ENCODE measurements at places on chromosomes 11 and 22.

DNA sequence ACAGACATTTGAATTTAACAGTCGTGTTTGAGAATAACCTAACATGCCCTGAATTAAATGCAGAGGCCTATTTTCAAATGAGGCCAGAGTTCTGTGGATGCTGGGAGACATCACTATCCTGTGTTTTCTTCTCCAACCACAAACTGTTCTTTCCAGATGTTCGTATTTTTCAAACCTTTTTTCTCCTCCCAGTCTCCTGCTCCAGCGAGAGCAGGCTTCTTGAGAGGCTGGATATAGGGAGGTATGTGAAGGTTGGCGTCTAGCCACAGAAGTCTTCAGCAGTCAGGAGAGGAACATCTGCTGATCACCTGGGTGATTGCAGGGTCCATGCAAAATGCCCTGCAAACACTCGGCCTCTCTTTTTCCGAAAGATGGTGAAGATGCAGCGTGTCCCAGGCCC is 126.3 kb downstream of the C11orf91 start:
- DNase-seq, result no peak

GRCh38 chr22:35319244-35319985 is 19.7 kb downstream of the TOM1 start:
- no peak for DNase-seq

- no peak for DNase-seq
These were observed 509.5 kb downstream of the KCNA4 start for GRCh38 chr11:29507376-29507775.

- peak; percentile 35 for DNase-seq
These were observed 20.0 kb downstream of the POLR3H start for GRCh38 chr22:41524251-41524661.

DNA sequence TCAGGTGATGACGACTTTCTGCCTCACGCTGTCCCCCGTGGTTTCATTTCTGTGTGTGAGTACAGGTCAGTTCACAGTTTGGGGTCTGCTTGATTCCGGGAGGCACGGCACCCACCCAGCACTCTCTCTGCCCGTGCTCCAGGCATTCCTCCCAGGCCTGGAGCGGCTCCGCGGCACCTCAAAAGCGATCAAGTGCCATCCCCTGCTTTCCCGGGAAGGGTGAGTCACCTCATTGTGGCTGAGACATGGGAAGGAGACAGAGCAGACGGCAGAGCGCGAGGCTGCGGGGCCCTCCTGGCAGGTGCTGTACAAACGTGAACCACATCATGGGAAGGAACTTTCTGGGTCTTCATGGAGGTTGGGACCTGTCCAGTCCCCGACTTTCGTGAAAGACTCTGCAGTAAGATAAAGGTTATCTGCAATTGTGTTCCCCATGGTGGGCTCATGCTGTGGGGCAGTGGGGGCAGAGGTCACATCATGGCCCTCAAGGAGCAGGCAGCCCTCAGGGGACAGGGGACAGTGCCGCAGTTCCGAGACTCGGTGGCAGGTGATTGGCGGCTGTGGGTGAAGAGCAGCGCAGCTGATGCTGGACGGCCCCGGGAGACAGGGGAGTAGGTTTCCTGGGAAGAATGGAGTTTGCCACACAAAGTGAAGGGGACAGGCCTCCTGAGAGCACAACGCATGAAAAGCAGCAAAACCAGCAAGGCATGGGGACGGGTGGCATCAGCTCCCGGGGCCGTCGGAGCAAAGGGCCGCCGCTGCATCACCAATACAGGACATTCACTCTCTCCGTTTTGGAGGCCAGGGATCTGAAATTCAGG is 65.3 kb downstream of the CELSR1 start:
- DNase-seq, result no peak

- no peak for DNase-seq
These were observed 875.8 kb downstream of the BRD1 start for GRCh38 chr22:48951836-48952235.

GRCh38 chr11:70065318-70066135 is 12.6 kb upstream of the ANO1 start:
- DNase-seq, result no peak

- no peak for DNase-seq
These were observed 470.1 kb downstream of the NTM start for GRCh38 chr11:131840545-131840944.

DNA sequence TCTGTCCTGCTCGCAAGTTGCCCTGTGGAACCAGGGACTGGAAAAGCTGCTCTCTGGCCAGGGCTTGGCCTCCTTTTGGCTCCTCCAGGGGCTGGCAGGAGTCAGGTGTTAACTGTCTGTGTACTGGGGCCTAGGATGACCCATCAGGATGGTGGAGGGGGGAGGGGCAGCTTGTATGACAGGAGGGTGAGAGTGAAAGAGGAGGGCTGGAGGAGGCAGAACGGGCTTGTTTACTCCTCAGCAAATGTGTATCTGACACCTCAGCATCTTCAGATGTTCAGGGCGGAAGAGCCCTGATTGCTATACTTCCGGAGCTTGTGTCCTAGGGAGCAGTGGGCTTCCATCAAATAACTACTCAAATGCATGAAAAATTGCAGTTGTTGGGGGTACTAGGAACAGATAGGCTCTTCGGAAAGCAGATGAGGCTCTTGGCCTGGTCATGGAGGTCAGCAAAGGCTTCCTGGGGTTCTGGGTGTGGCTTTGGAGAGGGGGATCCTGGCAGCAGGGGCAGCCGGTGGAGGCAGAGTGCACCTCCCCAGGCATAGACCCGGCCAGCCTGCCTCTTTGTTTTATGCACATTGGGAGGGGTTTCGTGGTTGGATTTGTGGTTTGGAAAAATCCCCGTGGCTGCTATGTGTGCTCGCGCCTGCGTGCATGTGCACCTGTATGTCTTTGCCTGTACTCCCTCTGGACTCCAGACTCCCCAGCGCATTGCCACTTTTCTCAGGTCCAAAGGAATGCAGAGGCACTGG is 31.2 kb downstream of the CD82 start:
- peak; percentile 26 for DNase-seq

DNA sequence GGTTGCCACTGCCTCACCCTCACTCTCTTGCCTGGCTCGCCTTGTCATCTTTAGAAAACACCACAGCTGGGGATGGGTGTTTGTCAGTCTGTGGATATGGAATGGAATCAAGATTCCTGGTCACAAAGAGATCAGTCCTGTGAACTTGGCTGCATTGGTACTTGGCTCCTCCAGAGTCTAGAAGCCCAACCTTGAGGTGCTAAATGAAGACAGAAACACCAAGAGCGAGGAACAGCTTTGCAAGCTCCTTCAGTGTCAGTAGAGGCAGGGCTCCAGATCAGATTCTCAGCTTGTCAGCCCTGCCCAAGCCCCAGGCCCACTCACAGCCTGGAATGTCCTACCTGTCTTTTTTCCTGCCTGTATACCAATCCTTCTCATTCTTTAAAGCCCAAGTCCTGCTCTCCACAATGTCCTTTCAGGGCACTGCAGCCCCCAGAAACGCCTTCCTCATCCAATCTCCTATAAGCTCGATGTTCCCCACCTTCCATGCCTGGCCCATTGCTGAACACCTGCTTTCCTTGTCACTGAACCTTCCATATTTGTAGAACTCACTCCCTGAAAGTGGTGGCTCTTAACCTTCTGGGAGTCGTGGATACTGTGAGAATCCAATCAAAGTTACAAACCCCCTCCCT is 188.9 kb downstream of the BCR start:
- DNase-seq, result no peak

GRCh38 chr11:33089776-33090175 is 50.4 kb downstream of the TCP11L1 start:
- no peak for DNase-seq

GRCh38 chr11:17263769-17264168 is 12.8 kb upstream of the NUCB2 start:
- no peak for DNase-seq

DNA sequence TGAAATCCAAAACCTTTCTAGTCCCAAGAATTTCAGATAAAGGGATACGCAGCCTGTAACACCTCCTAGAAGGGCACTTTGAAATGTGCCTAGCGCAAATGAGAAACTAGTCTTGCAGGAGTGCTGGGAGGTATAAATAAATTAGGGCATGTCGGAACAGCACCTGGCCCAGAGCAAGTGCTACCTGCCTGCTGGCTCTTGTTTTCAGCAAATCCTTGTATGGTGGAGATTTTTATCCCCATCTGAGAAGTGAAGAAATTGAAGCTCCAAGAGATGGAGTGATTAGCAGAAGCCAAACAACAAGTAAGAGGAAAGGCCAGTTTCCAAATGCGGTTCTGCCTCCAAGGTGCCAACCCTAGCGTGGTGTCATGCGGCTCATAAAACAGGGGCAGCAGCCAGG is 36.7 kb upstream of the TFIP11 start:
- DNase-seq, result no peak

DNA sequence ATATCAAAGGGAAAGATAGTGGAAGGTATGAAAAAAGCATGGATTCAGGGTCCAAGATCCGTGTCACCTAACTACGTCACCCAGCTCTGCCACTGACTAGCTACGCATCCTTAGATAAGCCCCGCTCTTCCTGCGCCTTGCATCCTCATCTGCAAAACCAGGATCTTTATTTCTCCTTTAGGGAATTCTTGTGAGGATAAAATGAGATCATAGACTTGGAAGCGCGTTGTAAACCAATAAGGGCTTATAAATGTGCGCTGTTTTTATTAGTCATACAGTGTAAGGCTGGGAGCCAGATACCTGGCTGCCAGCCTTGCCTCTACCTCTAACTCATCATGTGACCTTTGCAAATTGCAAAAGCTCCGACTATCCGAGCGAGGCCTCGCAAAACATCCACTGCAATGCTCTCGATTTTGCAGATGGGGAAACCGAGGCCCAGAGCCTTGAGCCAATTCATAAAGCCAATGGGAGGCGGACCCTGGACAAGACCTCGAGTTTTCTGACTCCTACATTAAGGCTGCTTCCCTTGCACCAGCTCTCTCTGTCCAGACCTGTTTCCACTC is 753 bp downstream of the PRPF19 start:
- DNase-seq, result peak; percentile 60

DNA sequence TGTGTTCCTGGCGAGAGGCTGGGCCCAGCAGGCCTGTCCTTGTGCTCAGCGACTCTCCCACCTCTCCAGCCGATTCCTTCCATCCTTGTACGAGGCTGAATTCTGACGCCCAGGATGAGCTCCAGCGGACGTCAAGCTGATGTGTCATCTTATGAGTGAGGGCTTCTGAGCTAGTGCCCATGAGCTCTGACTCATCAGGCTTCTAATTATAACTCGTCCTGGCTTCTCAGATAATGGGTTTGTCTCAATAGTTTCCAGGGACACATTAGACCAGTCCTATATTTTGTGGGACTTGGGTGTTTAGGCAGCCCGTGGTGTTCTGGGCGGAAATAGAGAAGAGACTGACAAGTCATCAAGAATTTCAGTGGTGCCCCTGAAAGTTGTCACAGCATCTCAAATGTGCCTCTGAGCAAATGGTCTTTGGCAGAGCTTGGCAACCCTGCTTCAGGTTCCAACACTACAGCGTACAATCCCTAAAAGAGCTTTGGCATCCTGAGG is 108.2 kb upstream of the CD44 start:
- peak; percentile 80 for DNase-seq

DNA sequence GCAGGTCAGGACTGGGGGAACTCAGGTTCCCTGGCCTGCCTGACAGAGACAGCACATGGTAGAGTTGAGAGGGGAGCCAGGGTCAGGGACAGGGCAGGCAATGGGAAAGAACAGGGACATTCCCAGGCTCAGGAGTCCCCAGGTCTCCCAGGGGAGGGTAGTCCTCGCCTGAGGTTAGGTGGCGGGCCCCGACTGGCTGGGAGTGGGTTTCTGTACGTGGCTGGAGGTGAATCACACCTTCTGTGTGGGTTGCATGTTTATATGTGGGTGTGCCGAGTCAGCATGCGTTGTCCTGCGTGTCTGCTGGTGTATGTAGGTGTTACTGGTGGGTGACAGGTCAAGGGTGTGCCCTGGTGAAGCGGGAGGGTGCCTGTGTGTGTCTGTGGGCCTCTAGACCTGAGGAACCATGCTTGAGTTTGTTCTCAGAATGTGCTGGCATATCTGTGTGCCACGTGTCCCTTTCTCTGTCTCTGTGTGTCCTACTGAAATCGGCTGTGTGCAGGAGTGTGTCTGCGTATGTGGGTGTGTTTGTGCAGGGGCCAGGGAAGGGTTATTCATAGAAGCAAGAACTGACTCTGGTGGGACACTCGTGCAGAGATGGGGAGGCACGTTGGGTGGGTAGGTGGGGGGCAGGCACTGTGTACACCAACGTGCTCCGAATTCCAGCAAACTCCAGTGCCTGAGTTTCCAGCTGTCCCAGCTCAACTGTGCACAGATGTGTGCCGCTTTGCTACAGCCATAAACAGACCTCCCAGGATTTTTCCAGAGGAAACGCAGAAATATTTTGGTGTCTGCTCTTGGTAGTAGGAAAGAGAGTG is 23.8 kb upstream of the OAF start:
- DNase-seq, result no peak

DNA sequence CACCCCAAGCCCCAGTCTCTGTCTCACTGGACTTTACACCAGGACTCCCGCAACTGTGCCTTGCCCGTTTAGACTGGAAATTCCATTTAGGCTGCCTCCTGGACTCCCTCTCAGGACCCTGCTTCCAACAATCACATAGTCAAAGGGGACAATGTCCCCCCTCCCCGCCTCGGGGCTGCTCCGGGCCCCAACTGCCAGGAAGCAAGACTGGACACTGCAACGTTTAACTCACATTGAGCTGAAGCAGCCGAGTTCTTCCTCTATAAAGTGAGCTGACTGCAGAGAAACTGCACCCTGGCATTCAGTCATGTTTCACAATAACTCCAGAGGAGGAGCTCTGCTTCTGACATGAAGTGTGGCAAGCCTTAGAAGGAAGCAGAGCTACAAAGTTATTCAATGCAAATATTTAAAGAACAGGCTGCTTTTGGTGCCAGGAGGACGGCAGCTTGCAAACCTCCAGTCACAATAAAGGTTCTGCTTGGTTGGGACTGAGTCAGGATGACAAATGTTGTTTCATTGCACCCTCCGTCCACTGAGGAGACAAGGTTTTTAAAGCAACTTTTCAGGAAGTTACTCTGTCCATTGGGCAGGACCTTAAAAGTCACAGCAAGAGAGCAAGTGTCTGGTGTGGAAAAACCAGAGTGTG is 19.9 kb downstream of the PACSIN2 start:
- peak; percentile 77 for DNase-seq

- peak; percentile 55 for DNase-seq
These were observed 31.5 kb downstream of the KIAA0930 start for GRCh38 chr22:45208993-45209838.

GRCh38 chr11:134633276-134633675 is 221.2 kb upstream of the B3GAT1 start:
- DNase-seq, result no peak

DNA sequence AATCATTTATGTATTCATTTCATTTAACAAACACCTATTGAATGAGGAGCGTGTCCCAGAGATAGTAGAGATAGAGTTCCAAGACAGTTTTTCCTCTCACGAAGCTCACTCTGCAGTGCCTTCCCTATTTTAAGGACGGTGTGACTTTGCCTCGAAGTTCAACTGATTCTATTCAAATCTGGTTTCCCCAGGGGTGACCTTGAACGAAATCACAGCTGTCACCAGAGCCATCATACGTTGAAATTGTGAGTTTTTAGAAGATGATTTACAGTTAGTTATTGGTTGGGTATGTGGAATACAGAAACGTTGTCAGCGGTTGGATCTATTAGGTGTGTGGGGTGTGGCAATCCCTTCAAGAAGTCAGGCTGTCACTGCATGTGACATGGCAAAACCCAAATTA is 33.9 kb upstream of the SESN3 start:
- no peak for DNase-seq

All from hematopoietic multipotent progenitor cell treated with erythropoietin and hydrocortisone succinate and interleukin-3 and kit ligand, for 6 days (in vitro differentiated cells).